ENCODE measurements at places on chromosomes 11 and 22. TPM values are rescaled to one million over a fixed set of nuclear protein-coding genes. Genes with fewer than 3 reads are reported as not detected.

Gene GGT1
- 1.9 TPM for total RNA-seq

Gene IGSF9B
- 1.1 TPM for total RNA-seq

DNA sequence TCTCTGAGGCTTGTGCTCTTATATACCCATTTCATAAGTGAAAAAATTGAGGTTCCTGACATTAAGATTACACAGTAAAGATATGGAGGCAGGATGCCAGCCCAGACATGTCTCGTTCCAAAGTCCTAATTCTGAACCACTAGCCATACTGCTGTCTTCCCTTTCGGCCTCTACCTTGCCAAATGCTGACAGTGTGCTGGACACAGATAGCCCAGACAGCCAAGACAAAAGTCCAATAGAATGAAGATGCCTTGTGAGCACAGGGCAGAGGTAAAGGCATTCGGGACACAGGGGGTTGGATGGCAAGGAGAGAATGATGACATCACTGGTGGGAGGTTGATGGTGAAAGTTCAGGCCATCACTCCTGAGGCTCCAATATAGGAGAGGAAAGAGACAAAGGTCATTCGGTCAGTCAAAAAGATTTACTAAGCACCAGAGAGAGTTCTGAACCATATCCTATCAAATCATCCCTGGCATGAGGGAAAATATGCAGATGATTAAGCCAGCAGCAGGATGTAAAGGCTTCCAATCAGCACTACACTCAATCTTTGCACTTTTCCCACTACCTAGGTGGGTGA is 174.0 kb upstream of the MTMR2 start:
- no peaks in the 10 kb centered on the region for H3K36me3 ChIP-seq
- H3K4me3 ChIP-seq: no peak overlapping the region
- no peak overlapping the region for H3K27ac ChIP-seq
- H3K4me1 ChIP-seq: peaks cover 35% of the 10 kb centered on the region
- no peak for DNase-seq
- H3K27me3 ChIP-seq: no peaks in the 10 kb centered on the region

GRCh38 chr11:73393479-73394415 is 17.5 kb downstream of the RELT start:
- H3K4me1 ChIP-seq: no peaks in the 10 kb centered on the region
- H3K27me3 ChIP-seq: no peaks in the 10 kb centered on the region
- no peaks in the 10 kb centered on the region for H3K36me3 ChIP-seq
- peak; percentile 76 for DNase-seq
- no peak overlapping the region for H3K27ac ChIP-seq

GRCh38 chr11:102064316-102064715 is 17.1 kb downstream of the CFAP300 start:
- no peak overlapping the region for H3K4me3 ChIP-seq
- no peak for DNase-seq
- no peaks in the 10 kb centered on the region for H3K4me1 ChIP-seq
- H3K27me3 ChIP-seq: no peaks in the 10 kb centered on the region

GRCh38 chr11:99160447-99160846 is 139.7 kb downstream of the CNTN5 start:
- H3K4me1 ChIP-seq: no peaks in the 10 kb centered on the region
- H3K27me3 ChIP-seq: no peaks in the 10 kb centered on the region
- DNase-seq: no peak
- no peaks in the 10 kb centered on the region for H3K36me3 ChIP-seq
- no peak overlapping the region for H3K27ac ChIP-seq

Measured in adrenal gland (tissue), 19 donors.